ENCODE measurements at places on chromosomes 6 and 20. TPM values are rescaled to one million over a fixed set of nuclear protein-coding genes. Genes with fewer than 3 reads are reported as not detected.

GRCh38 chr6:148203281-148203925 lies 139.2 kb upstream of the SASH1 start:
- no peak for DNase-seq

- no peak for DNase-seq
Observed at GRCh38 chr6:2542101-2542857, 208.4 kb downstream of the MYLK4 start.

- no peak for DNase-seq
Observed at GRCh38 chr6:170274713-170275560, 15.9 kb downstream of the DLL1 start.

DNA sequence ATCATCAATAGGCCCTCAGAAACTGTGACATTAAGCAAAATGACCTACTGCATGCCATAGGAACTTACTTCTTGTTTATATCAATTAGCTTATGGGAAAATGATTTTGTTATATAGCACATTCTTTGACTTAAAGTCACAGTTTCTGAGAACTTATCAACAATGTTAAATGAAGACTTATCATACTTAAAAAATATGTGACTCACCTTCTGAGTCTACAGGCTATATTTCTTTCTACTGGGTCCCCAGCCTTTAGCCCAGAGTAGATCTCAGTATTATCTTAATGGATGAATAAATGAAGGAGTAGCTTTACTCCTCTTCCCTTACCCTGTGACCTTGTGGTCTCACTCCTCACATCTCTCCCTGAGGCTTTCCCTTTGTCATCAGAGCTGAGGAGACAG lies 180.2 kb downstream of the MAFB start:
- DNase-seq = no peak

DNA sequence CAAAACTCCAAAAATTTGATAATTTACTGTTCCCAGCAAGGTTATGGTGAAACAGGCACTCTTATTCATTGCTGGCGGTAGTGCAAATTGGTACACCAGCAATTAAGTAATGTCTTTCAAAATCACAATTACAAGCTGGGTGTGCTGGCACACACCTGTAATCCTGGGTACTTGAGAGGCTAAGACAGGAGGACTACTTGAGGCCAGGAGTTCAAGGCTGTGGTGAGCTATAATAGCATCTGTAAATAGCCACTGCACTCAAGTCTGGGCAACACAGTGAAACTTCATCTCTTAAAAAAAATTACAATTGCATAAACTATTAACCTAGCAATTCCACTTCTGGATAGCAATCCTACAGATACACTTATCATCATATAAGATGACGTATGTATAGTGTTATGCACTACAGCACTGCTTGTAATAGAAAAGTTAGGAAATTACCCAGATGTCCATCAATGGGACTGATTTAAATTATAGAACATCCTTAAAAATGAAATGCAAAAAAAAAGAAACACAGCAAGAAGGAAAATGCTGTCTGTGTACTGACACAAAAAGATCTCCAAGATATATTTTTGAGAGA lies 31.4 kb downstream of the NCOA6 start:
- DNase-seq = no peak

SUN5 gene
- not detected for total RNA-seq

HUS1B gene
- 0.30 TPM for total RNA-seq

HCRTR2 gene
- not detected for total RNA-seq

KCNS1 gene
- total RNA-seq = not detected

Data from esophagus squamous epithelium (tissue), 5 donors.